ENCODE measurements at places on chromosomes 4 and X.

DNA sequence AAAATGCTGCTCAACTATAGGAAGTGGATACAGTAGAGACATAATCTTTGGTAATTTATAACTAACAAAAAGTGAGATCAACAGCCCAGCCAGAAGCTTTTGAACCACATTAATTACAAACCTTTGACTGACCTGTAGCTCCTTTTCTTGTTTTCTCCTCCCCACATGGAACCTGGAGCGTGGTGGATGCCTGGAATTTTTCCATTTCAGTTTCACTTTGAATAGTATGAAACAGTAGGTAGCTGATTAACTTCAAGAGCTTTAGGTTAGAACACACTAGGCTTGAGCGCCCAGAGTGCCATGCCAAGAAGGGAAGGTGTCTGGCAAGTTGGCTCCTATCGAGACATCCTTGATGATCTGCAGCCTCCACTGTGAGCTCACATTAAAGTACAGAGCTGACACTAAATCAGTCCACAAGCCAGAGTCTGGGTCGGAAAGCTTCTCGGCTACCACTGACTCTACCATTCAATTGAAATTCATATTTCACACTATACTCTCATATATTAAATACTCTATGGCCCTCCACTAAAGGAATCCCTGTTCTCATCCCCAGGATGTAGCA is 143.4 kb downstream of the GLRA2 start:
- DNase-seq: no peak

DNA sequence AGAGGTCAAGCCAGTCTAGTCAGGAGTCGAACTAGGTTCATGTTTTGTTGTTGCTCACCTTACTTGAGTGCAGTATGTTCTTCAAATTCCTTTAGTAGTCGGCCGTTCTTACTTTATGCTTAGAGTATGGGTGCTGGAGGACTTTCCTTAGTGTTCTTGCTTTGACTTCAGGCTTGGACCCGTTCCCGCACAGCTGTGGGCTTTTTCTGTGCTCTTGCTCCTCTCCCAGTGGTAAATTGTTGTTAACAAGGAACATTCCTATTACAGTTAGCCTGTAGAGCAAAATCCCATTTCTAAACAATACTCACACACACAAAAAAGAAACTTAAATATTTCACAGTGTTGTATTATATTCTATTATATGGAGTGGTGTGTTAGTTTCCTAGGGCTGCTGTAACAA is 113.5 kb downstream of the RAP1GDS1 start:
- DNase-seq: no peak

DNA sequence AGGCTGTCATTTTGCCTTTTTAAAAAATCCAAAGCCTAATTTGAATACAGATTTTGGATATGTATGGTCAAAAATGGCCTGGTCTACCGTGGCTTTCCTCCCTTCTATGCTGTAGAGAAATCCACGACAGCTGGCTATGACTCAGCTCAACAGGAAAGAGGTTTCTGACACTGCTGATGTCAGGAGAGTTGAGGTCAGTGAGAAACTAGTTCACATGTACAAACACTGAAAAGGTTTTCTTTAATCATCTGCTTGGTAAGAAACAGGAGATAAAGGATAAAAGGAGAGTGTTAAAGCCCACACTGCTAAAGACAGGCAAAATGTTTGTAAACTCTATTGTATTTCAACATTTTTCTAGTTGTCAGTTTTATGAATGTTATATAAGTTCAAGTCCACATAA is 113.9 kb downstream of the NYX start:
- DNase-seq: no peak

DNA sequence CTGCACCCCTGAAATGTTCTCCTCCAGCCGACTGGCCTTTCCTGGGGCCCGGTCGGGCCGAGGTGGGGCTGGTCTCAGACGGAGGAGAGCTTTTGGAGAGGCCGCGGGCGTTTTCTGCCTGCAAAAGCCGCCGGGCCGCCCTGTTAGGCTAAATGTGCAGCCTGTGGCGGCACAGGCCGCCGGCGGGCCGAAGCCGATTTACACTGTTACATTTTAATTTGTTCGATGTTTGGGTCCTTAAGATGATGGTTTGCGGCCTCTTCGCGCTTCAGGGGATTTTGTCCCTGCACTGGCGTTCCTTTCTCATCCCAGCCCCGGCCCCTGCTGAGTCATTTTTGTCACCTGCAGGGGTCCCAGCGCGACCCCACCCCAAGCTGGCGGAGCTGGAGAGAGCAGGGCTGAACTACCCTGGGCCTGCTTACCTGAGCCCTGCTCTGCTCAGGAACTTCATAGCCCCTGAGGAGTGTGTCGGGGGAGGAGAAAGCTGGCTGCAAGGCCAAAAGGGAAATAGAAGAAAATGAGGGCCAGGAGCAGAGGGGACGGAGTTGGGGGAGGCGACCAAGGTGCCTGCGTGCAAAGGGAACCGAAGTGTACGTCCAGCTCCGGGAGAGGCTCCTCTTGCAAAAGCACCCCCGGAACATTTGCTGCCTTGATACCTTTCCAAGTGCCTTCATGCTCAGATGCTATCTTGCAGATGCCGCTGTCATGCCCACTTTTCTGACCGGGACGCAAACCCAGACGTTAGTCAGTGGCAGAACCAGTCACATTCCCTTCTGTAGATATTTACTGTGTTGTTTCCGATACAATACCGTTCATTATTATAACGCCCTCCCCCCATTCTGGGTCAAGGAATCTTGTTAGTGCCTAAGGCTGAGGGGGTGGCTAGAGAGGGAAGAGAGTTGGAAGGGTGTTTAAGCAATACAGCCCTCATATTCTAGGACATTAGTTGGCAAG is 977 bp upstream of the RBBP7 start:
- DNase-seq: no peak

- DNase-seq: no peak
Measured at GRCh38 chrX:121871122-121871521, 823.7 kb downstream of the GLUD2 start.

- DNase-seq: no peak
Measured at GRCh38 chr4:71553605-71554004, 214.8 kb downstream of the SLC4A4 start.

DNA sequence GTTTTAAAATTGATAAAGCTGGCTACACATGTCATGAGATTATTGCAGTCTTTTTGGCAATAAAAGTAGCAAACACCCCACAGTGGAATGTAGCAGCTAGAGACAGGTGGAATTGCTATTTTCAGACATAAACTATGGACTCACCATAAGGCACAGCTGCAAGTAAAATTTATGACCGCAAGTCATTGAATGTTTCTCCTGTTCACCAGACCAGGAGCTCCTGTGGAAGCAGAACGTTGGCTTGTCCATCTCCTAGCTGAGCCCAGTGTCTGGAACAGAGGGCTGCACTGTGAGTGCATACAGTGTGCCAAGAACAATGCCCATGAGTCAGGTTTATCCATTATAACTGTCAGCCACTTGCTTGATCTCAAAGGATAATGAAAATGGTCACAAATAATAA is 538.2 kb downstream of the INPP4B start:
- DNase-seq: no peak

DNA sequence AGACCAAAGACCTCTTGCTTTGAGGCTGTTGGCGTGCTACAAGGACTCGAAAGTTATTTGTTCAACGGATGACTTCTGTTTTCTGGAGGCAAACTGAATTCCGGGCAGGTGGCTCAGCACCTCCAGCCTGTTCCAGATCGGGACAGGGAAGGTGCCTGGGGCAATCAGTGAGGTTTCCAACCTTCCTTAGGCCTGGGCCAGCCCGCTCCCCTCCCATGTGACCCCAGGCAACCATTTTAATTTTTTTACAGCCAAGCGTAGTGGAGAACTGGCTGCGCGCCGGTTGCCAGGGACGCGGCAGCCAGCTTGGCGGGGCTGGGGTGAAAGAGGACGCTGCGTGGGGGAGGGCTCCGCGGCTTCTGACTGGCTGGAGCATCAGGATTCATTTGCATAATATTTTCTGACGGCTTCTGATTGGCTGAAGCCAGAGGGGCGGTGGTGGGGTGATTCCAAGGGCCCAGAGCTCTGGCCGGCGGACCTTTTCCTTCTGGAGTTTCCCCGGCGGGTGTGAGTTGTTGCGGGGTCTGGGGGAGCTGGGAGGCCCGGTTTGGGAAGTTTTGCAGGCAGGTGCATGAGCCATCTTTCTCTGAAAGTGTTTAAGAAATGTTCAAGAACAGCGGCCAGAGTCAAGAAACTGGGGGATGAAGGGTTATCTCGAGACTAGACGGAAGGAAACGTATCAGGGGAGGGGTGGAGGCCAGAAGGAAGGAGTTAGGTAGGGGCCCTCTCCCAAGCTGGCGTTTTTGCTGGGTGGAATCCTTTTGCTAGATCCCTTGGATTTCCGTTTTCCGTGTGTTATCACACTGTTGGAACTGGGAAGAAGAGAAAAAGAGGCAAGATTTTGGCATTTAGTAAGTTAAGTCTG is at the start of gene MID1IP1:
TSS of gene MID1IP1 (plus strand) at position 479 of the 865 bp plus-strand sequence. CDS start 3,488 bp downstream, outside the sequence.
- no peak for DNase-seq

GRCh38 chr4:145734576-145735346 is 54.8 kb downstream of the C4orf51 start:
- no peak for DNase-seq

DNA sequence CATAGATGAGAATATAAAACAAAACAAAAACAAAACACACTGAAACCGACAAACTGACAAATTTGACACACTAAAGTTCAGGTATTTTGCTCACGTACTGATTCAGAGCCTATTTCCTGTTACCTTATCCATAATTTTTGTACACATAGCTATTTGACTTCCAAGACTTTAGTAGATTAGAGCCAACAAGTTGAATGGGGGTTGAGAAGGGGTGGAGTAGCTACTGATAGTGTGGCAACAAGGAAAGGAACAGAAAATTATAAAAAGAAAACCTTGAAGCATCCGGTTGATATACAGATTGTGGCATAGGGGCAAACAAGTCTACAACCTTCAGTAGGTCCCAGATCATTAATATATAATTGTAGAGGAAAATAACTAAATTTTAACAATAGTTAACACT is 92.3 kb upstream of the RASGEF1B start:
- DNase-seq: no peak

DNA sequence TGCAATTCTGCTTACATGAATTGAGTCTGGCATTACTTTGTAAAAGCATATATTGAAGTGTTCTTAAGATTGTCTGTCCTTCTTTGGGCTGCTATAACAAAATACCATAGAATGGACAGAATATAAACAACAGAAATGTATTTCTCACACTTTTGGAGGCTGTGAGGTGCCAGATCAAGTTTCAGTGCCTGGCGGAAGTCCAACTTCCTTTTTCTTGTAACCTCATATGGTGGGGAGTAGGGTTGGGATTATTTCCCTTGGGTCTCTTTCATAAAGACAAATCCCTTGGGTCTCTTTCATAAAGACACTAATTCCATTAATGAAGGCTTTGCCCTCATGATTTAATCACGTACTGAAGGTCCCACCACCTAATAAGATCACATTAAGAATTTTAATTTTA is 199.3 kb upstream of the GRID2 start:
- DNase-seq: no peak

DNA sequence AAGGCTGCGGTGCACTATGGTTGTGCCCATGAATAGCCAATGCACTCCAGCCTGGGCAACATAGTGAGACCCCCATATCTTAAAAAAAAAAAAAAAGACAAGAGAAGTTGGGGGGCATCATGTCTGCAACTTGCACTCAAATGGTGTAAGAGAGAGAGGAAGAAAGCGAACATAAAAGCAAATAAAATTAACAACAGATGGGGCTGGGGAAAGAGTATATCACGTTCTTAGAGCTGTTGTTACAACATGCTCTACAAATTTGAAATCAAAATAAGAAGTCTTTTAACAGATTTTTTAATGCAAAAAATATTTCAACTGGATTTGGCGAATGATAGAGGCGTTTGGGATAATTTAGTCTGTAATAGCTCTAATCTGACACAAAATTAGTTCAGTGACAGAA is 144.9 kb downstream of the FNIP2 start:
- DNase-seq: no peak

DNA sequence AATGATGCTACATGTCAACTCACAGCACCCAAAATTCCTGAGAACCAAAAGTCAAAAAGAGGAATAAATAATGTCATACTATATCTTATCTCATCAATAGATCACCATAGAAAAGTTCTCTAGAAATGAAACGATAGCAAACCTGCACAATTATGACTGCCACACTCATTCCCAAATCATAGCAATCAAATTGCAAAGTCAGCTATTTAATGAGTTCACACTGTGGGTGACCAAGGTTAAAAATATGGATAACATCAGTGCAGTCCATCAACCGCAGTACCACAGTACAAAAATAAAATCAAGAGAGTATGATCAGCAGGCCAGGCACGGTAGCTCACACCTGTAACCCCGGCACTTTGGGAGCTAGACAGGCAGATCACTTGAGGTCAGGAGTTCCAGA is 62.3 kb downstream of the ATRX start:
- no peak for DNase-seq

- DNase-seq: no peak
Measured at GRCh38 chrX:148552775-148553174, 52.4 kb downstream of the AFF2 start.

DNA sequence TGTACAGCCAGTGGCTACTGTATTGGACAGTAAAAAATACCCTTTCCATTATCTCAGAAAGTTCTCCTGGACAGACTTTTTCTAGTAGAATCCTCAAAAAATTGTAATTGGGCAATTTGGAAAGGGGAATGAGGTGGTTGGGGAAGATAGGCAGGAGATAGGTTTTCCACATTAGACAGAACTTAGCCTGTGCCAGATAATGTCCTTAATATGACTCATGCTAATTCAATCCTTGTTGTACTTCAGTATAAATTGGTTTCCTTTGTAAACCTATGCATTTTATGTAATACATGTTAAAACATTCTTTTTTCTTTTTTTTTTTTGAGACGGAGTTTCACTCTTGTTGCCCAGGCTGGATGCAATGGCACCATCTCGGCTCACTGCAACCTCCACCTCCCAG is 8.9 kb downstream of the EIF4E start:
- no peak for DNase-seq

DNA sequence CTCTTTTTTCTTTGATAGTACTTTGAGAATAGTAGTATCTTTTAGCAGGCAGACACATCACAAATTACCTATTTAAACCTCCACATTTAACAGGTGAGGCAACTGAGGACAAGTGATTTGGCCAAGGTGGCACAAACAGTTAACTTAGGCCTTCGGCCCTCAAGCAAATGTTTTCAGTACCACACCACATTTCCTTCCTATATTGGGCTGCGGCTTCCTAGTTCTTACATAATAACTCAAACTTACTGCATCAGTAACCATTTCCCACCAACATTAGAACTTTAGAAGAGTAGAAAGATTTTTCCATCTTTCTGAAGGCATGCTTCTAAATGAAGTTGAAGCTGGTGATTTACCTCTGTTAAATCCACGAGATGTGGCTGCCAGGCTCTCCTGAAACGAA is 63.2 kb upstream of the SLC4A4 start:
- DNase-seq: no peak

All from vagina (tissue), 2 donors.